ENCODE measurements at places on chromosomes 4 and X.

GRCh38 chrX:135411893-135412292, 9.9 kb upstream of the SMIM10L2A start:
- no peak for DNase-seq

GRCh38 chrX:149830192-149830873, 48.6 kb downstream of the MAGEA9 start:
- DNase-seq: peak; percentile 7

DNA sequence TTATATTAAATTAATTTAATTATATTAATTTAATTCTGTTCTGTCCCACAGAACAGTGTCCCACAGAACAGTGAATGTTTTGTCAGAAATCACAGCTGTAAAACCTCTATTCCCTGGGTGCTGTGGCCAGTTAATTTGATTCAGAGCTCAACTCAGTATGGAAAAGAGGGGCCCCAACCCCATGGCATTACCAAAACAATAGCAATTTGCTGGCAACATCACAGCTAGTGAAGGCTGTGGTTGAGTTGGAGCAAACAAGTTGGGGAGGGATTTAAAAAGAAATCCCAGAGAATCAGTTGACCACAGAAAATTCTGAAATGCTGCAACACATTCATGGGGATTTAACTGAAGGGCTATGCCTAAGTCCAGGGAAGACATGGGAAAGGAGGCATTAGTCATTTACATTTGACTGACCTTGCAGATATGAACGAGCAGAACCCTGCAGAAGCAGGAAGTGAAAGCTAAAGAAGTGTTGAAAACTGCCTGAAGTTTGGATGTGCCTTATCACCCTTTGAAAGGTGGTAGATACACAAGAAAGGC, 30.1 kb downstream of the PDHA2 start:
- no peak for DNase-seq

- no peak for DNase-seq
Measured at GRCh38 chr4:40576651-40577480, 52.8 kb downstream of the RBM47 start.

DNA sequence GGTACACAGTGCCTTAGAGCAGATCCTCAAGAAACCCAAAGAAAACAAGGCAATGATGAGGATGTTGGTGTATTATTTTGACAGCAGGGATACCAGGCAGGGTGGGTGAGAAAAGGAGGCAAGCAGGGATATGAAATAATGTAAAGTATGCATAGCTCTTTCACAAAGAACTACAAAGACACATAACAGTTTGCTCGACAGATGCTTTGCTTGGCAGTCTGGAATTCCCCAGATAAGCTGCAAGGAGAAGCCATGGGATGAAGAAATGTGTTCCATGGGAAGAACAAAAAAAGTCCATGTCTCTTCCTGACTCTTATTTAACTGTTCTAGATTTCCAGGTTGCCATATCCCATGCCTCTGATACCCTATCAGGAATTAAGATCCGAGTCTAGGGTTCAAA, 75.4 kb downstream of the FAM13A start:
- DNase-seq: no peak

DNA sequence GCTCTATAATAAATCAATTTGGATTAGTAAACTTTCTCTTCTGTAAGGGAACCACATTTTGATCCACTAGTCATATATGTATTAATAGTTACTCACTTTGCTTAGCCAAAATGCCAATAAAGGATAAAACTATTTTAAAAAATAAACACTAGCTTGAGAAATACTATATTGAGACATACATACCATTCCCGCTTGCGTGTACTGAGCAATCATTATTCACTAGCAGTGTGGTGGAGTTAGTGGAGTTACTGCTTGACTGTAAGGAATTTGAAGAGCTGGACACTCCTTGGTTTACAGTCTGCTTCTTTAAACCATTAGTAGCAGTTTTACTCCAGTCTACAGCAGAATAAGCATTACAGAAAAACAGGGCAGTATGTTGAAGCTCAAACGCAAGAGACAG, 10.8 kb upstream of the PHKA2 start:
- DNase-seq: no peak

DNA sequence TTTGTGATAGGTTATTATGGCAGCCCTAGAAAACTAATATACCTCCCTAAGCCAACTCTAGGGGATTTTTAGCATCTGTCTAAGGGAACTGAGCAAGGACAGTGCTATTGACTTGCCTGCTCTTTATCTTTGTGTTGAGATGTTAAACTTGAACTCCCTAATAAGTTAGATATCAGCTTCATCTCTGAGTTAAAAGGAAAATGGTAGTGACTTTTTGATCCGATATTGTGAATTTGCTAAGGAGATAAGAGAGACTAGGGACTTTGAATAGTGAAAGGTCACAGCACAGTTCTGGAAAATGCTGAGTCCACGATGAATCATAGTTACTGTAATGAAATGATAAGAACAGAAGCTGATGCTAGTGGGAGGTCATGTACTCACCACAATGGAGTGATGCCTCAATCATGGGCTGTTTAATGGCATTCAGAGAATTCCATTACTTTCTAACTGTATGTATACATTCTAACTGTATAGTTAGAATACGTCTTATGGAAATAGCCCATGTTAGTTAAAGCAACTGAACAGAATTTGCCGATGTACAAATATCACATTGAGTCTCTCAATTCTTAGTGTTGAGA, 147.2 kb downstream of the GLRA3 start:
- DNase-seq: no peak

DNA sequence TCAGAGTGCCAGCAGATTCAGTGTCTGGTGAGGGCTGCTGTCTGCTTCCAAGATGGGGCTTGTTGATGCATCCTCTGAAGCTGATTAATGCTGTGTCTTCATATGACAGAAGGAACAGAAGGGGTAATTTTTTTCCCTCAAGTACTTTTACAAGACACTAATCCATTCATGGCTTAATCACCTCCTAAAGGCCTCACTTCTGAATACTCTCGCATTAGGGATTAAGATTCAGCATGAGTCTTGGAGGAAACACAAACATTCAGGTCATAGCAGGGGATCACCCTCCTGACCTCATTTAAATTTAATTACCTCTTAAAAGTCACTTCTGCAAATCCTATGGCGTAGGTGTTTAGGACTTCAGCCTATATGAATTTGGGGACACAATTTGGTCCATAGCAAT, 1145.5 kb upstream of the PCDH10 start:
- no peak for DNase-seq

- no peak for DNase-seq
Measured at GRCh38 chr4:32684160-32684559, 1964.0 kb downstream of the PCDH7 start.

GRCh38 chrX:19789376-19789775, 98.0 kb downstream of the SH3KBP1 start:
- no peak for DNase-seq

DNA sequence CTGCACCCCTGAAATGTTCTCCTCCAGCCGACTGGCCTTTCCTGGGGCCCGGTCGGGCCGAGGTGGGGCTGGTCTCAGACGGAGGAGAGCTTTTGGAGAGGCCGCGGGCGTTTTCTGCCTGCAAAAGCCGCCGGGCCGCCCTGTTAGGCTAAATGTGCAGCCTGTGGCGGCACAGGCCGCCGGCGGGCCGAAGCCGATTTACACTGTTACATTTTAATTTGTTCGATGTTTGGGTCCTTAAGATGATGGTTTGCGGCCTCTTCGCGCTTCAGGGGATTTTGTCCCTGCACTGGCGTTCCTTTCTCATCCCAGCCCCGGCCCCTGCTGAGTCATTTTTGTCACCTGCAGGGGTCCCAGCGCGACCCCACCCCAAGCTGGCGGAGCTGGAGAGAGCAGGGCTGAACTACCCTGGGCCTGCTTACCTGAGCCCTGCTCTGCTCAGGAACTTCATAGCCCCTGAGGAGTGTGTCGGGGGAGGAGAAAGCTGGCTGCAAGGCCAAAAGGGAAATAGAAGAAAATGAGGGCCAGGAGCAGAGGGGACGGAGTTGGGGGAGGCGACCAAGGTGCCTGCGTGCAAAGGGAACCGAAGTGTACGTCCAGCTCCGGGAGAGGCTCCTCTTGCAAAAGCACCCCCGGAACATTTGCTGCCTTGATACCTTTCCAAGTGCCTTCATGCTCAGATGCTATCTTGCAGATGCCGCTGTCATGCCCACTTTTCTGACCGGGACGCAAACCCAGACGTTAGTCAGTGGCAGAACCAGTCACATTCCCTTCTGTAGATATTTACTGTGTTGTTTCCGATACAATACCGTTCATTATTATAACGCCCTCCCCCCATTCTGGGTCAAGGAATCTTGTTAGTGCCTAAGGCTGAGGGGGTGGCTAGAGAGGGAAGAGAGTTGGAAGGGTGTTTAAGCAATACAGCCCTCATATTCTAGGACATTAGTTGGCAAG, 977 bp upstream of the RBBP7 start:
- no peak for DNase-seq

- no peak for DNase-seq
Measured at GRCh38 chr4:121216461-121216860, 52.3 kb upstream of the TNIP3 start.

DNA sequence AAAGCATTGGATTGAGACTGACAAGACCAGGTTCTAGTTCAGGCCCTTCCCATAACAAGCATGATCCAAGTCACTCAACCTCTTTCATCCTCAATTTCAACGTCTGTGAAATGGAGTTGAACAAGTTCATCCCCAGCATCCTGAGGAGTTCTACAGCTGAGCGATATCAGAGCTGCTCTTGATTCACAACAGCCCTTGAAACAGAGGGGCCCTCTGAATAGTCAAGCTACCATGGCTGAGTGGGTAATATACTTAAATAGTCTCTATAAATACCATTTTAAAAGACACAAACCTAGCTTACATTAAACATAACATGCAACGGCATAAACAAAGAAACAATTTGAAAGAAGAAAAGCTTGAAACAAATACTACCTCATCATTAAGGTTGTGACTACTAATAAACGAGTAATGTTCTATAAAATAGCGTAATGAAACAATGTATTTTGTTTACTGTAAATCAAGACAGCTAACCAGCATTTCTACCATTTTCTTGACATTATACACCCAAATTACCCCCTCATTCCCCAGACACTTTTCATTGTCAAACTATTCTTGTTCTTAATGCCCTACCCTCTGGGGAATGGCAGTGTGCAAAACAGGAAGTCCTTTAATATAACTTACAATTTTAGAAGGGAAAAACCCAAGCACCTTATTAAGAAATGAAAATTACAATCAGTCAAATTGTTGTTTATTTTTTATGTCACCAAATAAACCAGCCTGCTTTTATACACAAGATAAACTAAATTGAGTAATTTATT, 202.3 kb downstream of the PARM1 start:
- no peak for DNase-seq

DNA sequence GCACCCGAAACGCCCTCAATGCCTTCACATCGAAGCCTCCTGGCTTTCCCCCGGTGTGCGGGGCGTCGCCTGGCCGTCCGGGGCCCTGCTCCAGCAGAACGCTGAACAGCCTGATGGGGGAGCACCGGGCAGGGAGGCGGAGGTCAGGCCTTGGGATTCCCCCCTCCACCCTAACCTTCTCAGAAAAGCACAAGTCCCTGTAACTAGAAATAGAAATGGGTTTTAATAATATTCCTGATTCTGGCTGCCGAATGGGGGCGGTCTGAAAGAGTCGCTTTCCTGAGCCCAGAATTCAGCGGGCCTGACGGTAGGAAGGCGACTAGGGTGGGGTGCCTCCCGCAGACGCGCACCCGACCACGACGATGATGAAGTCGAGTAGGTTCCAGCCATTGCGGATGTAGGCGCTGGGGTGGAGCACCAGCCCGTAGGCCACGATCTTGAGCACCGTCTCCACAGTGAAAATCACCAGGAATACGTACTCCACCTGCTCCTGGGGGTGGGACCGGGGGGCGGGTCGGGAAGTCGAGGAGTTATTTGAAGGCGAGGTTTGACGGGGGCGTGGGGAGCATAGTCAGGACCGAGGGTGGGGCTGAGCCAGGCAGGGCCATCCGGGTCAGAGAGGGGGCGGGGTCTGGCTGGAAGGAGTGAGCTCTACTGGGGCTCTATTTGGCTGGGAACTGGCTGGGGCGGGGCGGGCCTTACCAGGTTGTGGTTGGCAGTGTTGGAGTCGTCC, 2.5 kb downstream of the CACNA1F start:
- DNase-seq: peak; percentile 16

DNA sequence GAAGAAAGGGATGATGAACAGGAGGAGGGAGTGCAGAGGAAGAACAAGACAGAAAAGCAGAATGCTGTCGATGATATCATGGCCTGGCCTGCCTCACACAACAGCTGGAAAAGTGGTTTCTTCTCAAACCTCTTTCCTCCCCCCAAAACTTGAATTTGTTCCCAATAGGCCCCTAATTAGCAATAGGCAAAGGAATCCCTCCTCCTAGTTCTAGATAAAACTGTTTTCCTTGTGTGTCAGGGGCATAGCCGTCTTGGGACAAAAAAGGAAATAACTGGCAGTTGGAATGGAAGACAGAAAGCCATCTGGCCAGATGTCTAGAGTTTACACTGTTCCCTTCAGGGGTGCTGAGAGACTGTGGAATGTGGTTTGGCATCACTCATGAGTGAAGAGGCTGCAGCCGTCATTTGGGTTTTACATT, 177.8 kb upstream of the C1QTNF7 start:
- DNase-seq: no peak

- DNase-seq: no peak
Measured at GRCh38 chr4:111046811-111047210, 423.9 kb upstream of the PITX2 start.

GRCh38 chrX:81857192-81857591, 655.3 kb downstream of the SH3BGRL start:
- no peak for DNase-seq

- DNase-seq: no peak
Measured at GRCh38 chrX:154486396-154487207, at the start of gene UBL4A. Gene UBL4A (minus strand): TSS chrX:154486615. CDS start chrX:154486584, 31 bp downstream.

- DNase-seq: no peak
Measured at GRCh38 chr4:140635606-140636005, 66.8 kb upstream of the UCP1 start.

DNA sequence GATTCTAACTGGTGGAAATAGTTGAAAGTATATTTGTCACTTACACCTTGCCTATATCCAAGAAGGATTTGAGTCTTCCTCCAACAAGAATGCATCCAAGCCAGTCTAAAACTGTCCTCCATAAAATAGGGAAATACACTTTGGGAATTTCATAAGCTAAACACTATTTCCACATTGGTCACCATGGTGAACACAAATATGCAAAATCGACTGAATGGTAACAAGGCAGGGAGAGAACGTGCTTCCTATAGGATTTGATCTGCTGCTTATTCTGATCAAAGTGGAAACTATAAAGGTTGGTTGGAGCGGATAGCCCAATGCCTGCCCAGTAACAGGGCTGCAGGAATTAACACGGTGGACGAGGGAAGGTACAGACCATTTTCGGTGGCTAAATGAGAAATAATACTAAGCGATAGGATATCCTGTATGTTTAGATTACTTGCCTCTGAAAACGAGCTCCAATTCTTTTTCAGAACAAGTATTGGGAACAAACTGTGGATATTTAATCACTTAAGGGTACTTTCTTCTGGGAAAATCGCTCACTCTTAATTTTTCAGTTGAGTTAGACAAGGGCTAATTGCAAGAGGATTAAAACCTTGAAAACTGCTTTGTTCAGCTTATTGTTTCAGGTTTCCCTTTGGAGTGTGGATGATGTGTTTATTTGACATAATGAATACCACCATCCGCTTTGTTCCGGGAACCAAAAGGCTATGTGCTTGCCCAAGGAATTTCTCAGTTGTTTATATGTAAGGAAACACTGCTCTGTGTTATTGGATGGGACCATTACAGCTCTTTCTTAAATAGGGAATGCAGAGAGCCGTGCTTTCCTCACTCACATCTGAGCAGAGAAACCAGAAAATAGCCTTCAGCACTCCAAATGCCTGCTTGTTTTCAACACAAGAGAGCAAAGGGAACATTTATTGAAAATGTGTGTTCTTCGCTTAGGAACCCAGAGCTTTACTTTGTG, 194.4 kb downstream of the CBR4 start:
- no peak for DNase-seq

GRCh38 chrX:110004731-110005369, 1.9 kb downstream of the TMEM164 start:
- no peak for DNase-seq
